ENCODE measurements at places on chromosomes 1 and 21.

DNA sequence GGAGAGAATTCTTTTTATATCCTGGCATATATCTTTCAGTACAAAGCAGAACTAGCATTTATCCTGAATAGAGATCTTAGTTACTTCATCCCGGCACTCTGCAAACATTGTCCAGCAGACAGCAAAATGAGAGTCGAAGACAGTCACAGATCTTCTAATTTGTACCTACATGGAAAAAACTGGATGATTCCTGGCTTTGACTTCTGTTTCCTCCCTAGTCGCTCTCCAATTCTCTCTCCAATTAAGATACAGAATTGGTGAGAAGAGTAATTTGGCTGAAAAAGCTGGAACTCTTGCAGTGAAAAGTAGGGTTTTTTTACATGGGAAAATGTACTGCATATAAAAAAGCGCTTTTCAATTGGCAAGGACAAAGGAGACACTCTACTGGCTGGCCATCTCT lies 151.1 kb upstream of the C8B start:
- DNase-seq: no peak

- DNase-seq: no peak
Observed at GRCh38 chr1:115890580-115890979, 49.7 kb upstream of the NHLH2 start.

GRCh38 chr1:7388488-7389185 lies 382.5 kb upstream of the VAMP3 start:
- no peak for DNase-seq

DNA sequence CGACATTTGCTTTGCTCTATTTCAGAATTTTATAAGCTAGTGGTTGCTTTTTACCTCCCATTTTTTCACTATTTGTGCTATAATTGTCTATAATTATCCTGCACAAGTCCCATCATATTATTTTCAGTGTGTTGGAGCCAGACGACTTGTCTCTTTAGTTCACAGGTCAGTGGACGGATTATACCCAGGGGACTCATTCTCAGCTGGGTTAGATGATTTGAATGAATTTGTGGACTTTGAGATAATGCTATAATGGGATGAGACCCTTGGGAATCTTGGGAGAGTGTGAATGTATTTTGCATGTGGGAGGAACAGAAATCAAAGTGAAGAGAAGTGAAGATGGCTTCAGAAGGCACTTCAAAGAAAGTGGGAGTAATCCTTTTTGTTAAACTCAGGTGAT lies 31.5 kb upstream of the KCNK1 start:
- no peak for DNase-seq

DNA sequence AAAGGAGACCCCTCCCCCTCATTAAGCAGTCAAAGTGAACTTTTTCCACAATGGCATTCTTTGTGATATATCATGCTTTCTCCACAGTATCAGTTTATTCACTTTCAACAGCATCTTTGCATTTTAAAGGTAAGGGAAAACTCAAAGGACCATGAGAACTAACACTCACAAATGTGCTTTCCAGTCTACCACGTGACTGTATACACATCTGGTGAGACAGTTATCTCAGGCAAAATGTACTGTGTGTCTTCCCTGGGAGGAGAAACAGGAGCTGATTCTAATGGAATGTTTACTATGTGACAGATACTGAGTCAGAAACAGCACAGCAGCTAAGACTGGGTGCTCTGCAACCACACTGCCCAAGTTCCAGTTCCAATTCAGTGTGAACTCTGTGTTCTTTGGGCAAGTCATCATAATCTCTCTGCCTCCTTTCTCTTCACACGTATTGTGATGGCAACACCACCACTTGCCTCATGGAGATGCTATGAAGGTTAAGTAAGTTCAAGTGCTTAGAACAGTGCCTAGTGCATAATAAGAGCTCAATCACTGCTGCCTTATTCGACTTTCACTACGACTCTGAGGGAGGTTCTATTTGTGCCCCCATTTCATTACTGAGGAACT lies 79.0 kb downstream of the SLC45A1 start:
- peak; percentile 99 for DNase-seq

DNA sequence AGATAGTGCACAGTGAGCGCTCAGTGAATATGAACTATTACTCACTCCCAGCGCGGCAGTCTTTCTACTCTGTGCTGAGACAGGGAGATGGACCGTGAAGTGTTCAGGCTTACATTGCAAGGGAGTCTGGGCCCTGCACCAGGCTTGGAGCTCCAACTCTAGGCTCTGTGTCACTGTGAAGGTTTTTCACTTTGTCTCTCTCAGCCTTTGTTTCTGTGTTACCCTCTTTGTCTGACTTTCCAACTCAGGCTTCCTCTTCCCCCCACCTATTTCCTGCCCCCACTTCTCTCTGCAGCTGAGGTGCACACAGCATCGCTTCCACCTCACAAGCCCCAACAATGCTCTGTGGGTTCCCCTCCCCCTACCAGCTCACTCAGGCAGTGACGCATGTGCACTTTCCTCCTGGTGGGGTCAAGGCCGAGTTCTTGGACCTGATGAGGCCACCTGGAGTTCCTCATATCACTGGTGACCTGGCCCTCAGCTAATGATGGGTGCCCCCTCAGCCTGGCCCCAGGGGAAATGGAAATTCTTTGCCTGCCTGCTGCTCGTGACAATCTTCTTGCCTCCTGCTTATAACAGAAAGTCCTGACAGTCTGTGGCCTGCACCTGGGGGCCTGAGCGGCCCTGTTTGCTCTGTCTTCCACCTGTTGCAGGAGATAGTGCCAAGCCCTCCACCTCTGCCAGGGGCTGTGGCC lies 1.1 kb upstream of the LCK start:
- DNase-seq: no peak

GRCh38 chr1:115220340-115221270 lies 117.4 kb downstream of the NGF start:
- DNase-seq: no peak

DNA sequence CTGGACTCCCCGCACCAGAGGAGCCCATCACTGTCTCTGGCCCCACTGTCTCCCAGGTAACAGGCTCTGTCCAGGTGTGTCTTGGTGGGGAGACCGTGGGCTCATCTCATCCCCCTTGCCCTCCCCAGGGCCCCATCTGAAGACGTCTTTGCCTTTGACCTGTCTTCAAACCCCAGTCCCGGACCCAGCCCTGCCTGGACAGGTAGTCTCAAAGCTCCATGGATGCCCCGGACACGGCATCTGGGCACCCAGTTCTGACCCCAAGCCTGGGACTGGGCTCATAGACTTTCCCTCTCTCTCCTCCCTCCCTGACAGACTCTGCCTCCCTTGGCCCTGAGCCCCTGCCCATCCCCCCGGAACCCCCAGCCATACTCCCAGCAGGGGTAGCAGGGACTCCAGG lies 6.3 kb upstream of the CATSPER4 start:
- no peak for DNase-seq

DNA sequence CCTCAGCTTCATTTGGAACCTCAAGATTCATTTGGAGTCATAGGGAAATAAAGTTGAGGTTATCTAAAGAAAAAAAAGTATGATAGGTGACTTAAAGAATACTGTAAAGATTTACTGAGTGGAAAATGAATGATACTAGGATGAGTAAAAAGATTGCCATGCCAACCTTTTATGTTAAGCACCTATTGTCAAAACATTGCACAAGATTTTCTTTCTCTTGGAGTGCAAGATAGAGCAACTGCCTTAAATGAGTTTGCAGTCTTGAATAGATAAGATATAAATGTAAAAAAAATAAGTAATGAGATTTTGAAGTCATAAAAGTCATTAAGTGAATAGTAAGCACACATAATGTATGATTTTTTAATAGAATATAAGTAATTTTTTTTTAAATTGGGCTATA lies 5.1 kb upstream of the ANGPTL1 start:
- no peak for DNase-seq

GRCh38 chr1:53197291-53198200 lies 922 bp downstream of the CPT2 start:
- peak; percentile 46 for DNase-seq

DNA sequence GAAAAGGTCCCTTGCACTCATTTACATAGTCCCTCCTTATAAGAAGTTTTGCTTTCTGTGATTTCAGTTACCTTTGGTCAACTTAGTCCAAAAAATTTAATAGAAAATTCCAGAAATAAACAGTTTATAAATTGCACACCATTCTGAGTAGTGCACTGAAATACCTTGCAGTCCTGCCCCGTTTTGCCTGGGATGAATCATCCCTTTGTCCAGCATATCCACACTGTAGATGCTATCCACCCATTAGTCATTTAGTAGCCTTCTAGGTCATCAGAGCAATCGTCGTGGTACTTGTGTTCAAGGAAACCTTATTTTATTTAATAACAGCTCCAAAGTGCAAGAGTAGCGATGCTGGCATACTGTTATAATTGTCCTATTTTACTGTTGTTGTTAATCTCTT lies 38.0 kb downstream of the SPRTN start:
- no peak for DNase-seq

- no peak for DNase-seq
Observed at GRCh38 chr1:1212780-1213344, 1.1 kb downstream of the TNFRSF4 start.

DNA sequence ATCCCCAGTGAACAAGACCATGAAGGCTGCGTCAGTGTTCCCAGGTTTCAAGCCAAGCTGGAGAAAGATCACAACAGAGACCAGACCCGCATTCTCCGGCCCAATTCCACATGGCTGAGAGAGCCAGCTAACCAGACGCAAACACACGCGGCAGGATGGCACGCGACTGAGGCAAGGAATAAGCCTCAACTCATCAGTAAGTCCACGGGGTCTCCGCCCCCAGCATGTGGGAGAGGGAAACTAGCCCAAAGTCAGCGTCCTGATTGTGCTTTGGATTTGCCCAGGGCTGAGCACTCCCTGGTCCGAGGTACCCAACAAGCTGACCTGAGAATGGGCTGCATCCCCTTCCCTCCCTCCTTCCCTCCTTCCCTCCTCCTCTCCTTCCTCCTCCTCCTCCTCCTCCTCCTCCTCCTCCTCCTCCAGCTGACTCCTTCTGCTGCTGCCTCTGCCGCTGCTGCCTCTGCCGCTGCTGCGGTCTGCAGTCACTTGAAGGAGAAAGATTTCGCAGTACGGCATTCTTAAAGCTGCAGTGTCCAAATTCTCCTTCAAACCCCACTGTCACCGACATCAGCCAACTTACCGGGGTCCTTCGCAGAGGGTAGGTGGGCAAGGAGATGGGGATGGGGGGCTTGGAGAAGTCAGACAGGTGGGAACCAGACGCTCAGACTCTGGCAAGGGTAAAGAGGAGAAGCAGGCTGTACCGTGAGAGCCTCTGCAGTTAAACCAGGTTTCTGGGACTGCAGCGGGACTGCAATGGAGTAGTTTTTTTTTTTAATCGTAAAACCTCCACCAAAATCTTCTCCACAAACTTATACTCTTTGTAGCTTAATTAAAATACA lies 33.0 kb upstream of the H6PD start:
- DNase-seq: peak; percentile 92

GRCh38 chr1:223343692-223344091 lies 20.3 kb downstream of the SUSD4 start:
- DNase-seq: no peak

DNA sequence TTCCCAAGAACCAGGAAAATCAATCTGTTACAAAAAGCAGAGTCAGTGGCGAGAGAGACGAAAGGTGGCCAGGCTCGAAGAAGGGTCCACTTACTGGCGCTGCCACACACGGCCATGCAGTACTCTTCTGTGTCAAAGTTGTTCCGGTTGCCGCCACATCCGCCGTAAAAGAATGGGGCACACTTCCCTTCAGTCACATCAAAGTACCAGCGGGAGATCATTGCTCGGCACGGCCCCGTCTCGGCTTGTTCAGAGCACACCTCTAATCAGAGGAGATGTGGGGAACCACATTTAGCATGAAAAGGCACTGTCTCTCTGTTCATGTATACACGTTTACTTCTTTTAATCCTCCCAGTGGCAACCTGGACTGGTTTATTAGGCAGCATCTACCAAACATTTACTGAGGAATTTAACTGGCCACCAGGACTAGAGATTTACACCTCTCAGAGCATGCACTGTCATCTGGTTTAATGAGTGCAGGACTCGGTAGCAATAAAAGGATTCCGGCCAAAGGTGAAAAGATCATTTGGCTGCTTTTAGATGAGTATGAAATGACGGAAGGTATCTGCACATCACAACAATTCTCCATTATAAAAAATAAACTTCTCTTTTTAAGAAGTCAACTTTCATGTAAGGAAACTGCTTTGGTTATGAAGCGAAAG lies 170.5 kb downstream of the APP start:
- no peak for DNase-seq

GRCh38 chr1:41847733-41848132 lies 71.0 kb downstream of the HIVEP3 start:
- DNase-seq: no peak

GRCh38 chr1:27379564-27380122 lies 3.5 kb downstream of the CD164L2 start:
- no peak for DNase-seq

DNA sequence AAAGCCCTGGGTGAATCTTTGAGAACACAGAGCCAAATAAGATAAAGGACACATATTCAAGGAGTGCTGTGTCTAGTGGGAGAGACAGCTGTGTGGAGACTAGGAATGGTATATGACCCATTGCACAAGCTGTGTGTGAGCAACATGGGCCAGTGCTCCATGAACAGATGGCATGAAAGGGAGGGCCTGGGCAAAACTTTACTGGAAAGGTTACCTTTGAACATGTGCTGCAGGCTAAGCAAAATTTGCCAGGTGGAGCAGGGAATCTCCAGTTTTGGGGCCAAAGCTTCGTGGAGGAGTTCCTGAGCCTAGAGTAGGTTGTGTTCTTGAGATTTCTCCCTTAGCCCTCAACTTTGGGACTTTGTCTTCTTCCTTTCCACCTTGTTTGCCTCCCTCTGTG lies 446.1 kb upstream of the PROX1 start:
- DNase-seq: no peak

- no peak for DNase-seq
Observed at GRCh38 chr21:16592381-16592780, 862.6 kb downstream of the USP25 start.

DNA sequence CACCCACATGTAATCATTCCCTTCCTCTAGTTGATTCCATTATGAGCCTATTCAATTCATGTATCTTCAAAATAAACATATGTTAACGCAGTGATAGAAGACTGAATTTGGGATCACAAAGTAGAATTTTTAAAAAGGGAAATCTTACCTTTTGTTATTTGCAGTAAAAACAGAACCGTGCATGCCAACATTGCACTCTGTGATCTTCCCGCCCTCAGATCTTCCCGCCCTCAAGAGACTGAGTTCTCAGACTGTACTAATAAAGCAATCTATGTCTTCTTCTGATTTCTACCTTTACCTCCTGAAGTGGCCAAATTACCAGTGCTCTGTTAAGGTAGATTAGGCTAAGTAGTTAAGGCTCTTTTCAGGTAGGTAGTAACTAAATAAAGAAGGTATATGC lies 3.6 kb upstream of the SUCO start:
- DNase-seq: no peak
